ENCODE measurements at places on chromosomes 1 and 21. TPM values are rescaled to one million over a fixed set of nuclear protein-coding genes. Genes with fewer than 3 reads are reported as not detected.

GRCh38 chr1:16156848-16157495 is 1.1 kb upstream of the EPHA2 start:
- H3K4me1 ChIP-seq = peaks cover 21% of the 10 kb centered on the region
- peak overlapping the region; percentile 96 for H3K27ac ChIP-seq
- H3K4me3 ChIP-seq = no peak overlapping the region
- H3K36me3 ChIP-seq = no peaks in the 10 kb centered on the region

DNA sequence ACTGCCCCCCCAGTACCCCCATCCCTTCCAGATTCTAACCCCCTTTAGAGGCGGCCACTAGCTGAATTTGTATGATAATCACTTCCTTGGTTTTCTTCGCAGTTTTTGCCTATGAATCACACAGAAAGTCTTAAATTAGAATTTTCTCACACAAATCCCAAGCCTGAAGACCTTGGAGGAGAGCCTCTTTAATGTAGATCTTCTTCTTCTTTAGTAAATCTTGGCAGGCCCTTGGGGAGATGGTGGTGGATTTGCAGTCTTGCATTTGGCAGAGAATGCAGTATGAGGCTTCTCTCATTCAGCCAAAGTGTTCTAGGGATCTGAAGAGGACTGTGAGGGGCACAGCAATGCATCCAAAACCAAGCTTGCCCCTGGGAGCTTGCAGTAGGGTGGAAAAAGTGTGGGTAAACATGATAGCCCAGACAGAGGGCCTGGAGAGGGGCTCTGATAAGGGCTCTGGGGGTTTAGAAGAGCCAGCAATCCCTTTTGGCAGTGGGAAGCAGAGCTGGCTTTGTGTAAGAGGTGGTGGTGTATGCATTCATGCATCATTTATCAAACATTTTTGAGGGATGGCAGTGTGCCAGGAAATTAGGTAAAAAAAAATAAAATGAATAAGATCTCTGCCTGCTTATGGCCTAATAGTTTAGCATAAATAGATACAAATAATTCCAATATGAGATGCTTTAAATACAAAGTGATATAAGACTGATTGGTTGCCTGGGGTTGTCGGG is 7.7 kb upstream of the CDC42 start:
- no peaks in the 10 kb centered on the region for H3K27me3 ChIP-seq
- no peak overlapping the region for H3K27ac ChIP-seq
- no peaks in the 10 kb centered on the region for H3K4me1 ChIP-seq
- DNase-seq = no peak
- no peak overlapping the region for H3K4me3 ChIP-seq

- no peak overlapping the region for H3K27ac ChIP-seq
- no peak for DNase-seq
- H3K27me3 ChIP-seq = no peaks in the 10 kb centered on the region
- no peaks in the 10 kb centered on the region for H3K4me1 ChIP-seq
- no peaks in the 10 kb centered on the region for H3K36me3 ChIP-seq
Observed at GRCh38 chr1:87305762-87306161, 22.9 kb upstream of the LMO4 start.

- DNase-seq = no peak
- no peaks in the 10 kb centered on the region for H3K27me3 ChIP-seq
- H3K4me3 ChIP-seq = no peak overlapping the region
- no peaks in the 10 kb centered on the region for H3K4me1 ChIP-seq
- H3K36me3 ChIP-seq = no peaks in the 10 kb centered on the region
- H3K27ac ChIP-seq = no peak overlapping the region
Observed at GRCh38 chr1:51114137-51114536, 12.1 kb downstream of the C1orf185 start.

DNA sequence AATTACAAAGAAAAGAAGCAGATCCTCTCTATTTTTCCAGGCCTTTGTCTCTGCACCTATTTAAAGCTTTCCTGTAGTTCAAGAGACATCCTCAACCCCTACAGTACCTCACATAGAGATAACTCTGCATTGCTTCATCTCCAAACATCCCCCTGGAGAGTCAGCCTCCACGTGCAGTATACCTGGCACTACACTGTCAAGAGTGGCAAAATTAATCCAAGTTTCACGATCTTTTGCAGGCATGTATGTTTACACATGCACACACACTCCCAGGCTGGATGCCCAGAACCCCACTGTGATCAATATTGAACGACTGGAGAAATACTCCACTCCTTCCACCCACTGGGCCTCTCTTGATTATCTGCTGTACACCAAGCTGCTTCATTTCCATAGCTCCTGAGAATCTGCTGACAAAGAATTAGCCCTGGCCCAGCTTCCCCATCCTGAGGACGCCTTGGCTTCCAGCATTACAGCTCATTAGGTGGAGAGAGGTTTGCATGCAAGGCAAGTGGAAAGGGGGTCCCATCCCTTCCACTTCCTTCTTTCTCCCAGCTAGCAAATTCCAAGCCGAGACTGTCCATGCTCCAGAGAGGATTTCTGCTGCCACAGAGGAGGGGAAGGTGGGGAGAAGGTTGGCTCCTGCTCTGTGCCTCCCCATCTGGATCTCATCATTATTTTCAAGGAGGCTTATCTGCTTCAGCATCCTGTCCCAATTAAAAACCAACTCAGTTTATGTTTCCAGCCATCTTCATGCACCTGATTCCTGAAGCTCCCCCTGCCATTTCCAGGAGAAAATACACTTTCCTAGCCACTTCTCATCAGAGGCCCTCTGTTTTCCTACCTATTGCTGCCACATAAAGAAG is 66.5 kb upstream of the GOLT1A start:
- H3K27ac ChIP-seq = no peak overlapping the region
- no peaks in the 10 kb centered on the region for H3K4me1 ChIP-seq
- H3K36me3 ChIP-seq = no peaks in the 10 kb centered on the region
- no peak overlapping the region for H3K4me3 ChIP-seq
- no peaks in the 10 kb centered on the region for H3K27me3 ChIP-seq

- H3K27ac ChIP-seq = peak overlapping the region; percentile 85
- H3K4me1 ChIP-seq = no peaks in the 10 kb centered on the region
- H3K36me3 ChIP-seq = no peaks in the 10 kb centered on the region
Observed at GRCh38 chr1:12174924-12175810, 8.4 kb downstream of the TNFRSF1B start.

DNA sequence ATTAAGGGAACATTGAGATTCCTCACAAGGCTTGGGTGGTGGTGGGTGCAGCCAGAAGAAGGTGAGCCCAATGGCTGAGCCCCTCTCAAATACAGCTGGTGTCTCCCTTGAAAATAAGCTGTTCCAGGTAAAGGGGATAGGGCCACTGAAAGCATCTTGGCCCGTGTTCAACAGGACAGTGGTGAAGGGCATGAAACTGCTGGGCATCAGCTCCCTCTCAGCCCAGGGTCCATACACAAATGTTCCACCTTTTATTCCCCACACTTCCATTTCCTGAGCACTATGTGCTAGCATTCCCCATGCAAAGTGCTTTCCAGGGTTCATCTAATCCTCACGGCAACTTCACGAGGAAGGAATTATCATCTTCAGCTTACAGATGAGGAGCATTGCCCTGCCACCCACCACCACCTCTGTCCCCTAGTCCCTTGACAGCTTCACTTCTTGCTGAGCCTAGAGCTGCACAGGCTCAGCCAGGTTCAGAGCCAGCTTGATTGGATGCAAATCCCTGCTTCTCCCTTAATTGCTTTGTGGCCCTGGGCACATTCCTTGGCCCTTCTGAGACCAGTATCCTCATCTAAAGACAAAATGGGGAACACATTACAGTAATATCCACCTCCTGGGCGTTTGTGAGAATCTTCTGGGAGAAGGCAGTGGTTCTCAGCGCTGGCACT is 9.6 kb downstream of the TAGLN2 start:
- H3K4me1 ChIP-seq = no peaks in the 10 kb centered on the region
- no peak overlapping the region for H3K4me3 ChIP-seq
- H3K36me3 ChIP-seq = peaks cover 5% of the 10 kb centered on the region
- H3K27ac ChIP-seq = peak overlapping the region; percentile 68
- DNase-seq = no peak

- H3K27ac ChIP-seq = peak overlapping the region; percentile 98
- H3K4me3 ChIP-seq = peak overlapping the region; percentile 78
- H3K4me1 ChIP-seq = peaks cover 6% of the 10 kb centered on the region
- DNase-seq = peak; percentile 37
- no peaks in the 10 kb centered on the region for H3K27me3 ChIP-seq
- no peaks in the 10 kb centered on the region for H3K36me3 ChIP-seq
Observed at GRCh38 chr1:27726173-27727044, 648 bp downstream of the FAM76A start.

RGL1 gene
- total RNA-seq = 70.2 TPM

TRMT13 gene
- 16.0 TPM for total RNA-seq

All from breast epithelium (tissue), 4 donors.